ENCODE measurements at places on chromosomes 12 and 14.
A peak's percentile ranks its signal among the peaks of the same experiment; 100 is the strongest.

DNA sequence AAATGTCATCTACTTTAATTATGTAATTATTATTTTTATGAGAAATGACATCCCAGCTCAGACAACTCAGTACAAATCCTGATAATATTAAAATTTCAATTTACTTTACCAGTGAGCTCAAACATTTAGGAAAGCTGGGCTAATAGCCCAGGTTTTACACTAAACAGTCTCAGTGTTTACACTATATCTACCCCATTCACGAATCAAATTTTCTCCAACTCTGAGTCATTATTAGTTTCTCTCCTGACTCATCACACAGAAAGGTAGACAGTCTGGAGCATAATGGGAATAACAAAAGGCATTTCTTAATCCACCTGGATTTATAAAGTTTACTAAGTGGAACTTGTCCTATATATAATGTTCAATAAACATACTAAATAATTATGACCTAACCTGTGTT is 5.7 kb downstream of the PAWR start:
- DNase-seq = no peak

DNA sequence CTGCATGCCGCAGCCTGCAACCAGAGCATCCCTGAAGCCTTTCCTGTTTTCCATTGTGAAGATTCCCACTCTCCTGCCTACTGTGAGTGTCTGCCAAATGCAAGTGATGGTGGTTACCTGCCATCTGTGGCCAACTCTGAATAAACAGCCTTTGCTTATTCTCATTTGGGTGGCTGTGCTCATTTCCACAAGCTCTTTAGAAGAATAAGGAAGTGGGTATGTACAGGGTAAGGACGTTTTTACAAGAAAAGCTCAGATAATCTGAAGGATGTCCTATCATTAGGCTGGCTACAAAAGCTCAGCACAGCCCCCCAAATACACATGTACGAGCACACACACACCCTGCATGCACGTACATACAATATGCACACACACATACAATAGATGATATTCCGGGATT is 7.3 kb upstream of the RNASE1 start:
- DNase-seq = no peak

GRCh38 chr12:67509666-67510386 is 138.7 kb upstream of the DYRK2 start:
- DNase-seq = no peak

GRCh38 chr14:54577494-54577893 is 10.6 kb downstream of the SAMD4A start:
- DNase-seq = no peak

DNA sequence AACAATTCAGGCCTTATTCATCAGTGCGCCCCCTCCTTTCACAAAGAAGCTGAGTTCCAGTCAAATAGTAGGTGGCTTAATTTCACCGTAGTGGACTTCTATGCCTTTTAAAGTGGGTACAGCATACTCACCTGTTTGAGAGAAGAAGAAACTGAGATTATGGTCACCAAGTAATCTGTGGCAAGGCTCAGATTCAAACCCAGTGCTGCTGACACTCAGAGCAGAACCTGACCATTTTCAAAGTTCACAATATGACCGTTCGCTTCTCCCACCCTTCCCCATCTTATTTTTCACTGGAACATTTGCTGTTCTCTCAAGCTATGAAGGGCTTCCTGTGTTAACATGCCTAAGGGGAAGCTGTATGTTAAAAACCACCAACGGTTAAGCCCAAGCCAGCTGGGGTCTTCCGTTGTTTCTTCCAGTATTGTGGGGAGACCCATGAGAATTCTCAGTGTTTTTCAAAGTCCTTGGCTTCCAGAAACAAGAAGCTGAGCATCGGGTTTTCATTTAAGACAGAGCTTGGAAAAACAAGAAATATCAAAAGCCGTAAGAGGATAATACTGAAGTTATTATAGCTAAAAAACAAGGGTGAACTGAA is 6.1 kb upstream of the PSMA6 start:
- no peak for DNase-seq

DNA sequence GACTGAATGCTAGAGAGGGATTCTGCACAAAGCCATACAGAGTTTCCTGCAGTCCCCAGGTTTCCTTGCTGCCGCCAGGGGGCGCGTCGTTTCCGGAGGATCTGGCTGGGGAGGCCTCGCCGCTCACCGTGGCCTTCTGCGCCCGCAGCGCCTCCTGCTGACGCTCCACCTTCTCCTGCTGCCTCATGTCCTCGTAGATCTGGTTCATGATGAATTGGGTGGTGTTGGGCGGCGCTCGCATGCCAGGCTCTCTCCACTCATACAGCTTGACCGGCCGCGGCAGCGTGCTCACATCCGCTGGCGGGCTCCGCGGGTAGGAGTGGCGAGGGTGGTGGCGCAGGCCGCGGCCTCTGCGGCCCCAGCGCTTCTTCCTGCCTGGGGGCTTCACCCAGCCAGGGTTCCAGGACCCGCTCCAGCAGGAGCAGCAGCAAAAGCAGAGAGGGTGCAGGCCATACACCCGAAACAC is 987 bp downstream of the CCER1 start:
- DNase-seq = no peak

DNA sequence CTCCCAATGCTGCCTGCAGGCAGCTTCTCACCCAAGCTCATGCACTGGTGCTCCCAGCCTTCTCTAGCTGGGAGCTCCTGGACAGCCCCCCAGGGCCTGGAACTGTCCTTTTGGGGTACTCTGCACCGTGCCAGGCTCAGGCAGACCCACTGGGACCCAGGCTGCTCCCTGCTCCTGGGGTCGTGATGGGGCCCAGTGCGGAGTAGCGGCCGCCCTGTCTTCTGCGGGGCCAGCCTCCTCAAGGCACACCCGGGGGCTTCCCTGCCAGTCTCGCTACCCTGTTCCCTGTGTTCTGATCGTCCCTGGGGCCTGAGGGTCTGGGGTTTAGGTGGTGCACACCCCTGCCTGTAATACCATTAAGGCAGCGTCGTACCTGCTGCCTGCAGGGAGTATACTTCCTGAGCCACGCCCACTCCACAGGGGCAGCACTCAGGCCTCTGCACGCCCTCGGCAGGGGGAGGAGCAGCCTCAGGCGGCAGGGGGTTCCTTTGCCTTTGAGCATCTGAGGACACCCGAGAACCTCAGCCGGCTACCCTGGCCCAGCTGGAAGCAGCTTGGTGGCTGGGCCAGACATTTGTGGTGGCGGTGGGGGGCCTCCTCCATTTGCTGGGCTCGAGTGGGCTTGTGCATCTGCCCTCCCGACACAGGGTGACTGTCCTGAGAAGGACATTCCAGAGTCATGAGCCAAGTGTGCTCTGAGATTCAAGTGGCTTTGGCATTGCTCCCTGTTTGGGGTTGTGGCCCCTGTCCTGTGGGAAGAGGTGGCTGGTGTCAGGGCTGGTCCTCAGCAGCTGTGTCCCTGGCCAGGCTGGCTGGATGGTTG is 9.2 kb upstream of the CRIP2 start:
- no peak for DNase-seq

GRCh38 chr12:130764475-130765185 is 48.5 kb upstream of the RIMBP2 start:
- DNase-seq = no peak

- DNase-seq = no peak
These were observed 26.0 kb downstream of the CHST11 start for GRCh38 chr12:104482748-104483147.

GRCh38 chr14:54829486-54830224 is 73.0 kb downstream of the GCH1 start:
- DNase-seq = no peak

DNA sequence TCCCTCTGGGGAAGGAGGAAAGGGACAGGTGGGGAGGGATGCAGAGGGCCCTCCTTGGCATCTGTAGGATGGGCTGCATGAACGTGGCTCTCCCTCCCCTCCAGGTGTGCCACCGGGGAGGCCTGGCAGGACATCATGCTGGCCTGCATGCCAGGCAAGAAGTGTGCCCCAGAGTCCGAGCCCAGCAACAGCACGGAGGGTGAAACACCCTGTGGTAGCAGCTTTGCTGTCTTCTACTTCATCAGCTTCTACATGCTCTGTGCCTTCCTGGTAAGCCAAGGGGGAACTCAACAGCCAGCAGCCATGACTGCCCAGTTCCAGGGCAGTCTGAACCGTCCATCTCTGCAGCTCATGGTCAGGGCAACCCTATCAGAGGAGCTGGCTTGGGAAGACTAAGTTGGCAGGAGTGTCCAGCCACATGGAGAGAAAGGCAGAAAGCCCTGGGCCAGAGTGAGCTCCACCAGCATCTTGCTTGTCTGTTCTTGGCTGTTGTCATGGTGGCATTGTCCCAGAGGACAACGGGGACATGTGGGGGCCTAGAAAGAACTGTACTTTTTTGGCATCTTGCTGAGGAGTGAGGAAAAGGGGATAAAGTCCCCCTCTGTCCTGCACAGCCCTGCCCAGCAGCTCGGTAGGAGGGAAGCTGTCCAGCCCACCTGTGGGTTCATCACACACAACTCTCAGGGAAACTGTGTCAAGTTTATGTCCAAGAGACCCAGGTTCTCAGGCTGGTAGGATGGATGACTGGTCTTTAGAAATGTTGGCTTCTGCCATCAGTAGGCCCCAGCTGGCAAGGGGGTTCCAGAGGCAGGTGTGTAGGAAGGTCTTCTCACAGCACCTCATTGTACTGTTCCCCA is 129.8 kb upstream of the FKBP4 start:
- no peak for DNase-seq

DNA sequence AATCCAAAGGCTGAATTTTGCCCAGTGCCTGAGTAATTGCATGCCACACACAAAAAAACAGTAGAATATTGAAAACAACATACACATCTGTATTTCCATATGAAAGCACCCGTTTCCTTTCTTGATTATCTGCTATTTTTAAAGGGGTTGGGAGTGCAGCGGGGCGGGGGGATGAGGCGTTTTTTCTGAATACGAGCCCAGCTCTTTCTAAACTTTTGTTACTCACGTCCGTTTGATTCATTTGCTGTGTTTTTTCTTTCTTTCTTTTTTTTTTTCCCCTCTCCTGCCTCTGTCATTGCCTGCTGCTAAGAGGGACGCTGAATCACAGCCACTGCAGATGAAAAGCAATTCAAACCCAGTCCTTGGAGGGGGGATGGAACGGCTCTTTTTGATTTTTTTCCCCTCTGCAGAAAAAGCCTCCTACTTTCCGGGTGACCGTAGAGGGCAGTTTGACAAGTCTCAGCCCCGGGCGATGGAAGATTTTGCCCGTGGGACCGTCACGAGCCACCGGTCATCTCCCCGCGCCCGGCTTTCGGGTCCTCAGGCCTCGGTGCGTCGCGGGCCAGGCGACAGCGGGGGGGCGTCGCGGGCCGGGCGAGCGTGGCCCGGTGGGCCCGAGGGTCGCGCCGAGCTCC is 572 bp upstream of the RASSF8 start:
- no peak for DNase-seq

GRCh38 chr14:28751467-28752058 is 15.0 kb upstream of the FOXG1 start:
- peak; percentile 22 for DNase-seq

GRCh38 chr14:36320897-36321381 is 502 bp upstream of the MBIP start:
- DNase-seq = no peak

- no peak for DNase-seq
These were observed 455.5 kb downstream of the RGS6 start for GRCh38 chr14:72387726-72388125.

GRCh38 chr12:3967556-3968160 is 94.5 kb upstream of the PARP11 start:
- no peak for DNase-seq

- DNase-seq = no peak
These were observed 59.3 kb upstream of the VRK1 start for GRCh38 chr14:96737881-96738280.

DNA sequence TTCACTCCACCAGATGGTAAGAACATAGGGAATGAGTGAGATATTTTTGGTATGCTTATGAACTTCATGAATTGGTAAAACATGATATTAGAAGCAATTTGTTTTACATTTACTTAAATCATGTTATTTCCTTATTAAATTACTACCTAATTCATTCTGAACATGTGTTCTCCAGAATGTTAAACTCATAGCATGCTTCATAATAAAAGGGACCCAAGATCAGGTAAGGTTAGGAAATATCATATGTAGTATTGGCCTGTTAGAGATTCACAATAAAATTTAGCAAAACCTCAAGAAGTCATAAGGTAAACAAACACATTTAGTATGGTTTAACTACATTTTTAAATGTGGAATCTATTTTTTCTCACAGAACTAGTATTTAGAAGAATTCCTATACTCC is 28.2 kb downstream of the PTPRQ start:
- no peak for DNase-seq

DNA sequence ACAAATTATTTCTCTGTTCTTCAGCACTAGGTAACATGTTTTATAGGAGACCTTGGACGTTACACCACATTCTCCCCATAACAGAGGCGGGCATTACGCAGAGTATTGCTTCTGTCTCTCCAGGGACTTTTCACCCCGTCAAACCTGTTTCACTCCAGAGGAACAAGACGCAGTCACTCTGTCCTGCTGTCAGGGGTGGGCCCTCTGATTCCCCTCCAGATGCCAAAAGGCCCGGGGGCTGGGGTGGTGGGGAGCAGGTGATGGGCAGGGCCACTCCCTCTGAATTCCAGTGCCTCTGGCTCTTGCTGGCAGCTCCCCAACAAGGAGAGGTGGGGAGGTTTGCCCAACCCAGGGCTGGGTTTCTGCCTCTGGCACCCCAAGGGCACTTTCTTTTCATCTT is 71.9 kb downstream of the NTF3 start:
- no peak for DNase-seq

GRCh38 chr12:124389138-124389724 is 94.3 kb downstream of the RFLNA start:
- DNase-seq = no peak

DNA sequence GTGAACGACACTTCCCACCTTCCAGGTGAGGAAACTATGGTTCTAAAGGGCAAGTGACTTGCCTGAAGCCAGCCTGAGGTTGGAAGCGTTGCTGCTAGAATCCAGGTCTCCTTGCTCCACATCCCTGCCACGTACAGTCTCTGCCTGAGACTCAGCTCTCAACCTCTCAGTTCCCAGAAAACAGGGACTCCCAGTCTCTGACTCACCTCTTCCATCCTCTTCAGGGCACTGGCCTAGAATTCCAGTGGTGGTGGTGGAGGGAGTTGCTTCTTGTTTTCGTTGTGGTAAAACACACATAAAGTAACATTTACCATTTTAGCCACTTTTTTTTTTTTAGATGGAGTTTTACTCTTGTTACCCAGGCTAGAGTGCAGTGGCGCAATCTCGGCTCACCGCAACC is 7.3 kb downstream of the GPR68 start:
- DNase-seq = no peak

GRCh38 chr12:77821699-77822203 is 8.9 kb upstream of the NAV3 start:
- DNase-seq = no peak

GRCh38 chr14:102774391-102775153 is 2.7 kb upstream of the TRAF3 start:
- no peak for DNase-seq

GRCh38 chr14:72539661-72540315 is 354.1 kb downstream of the DPF3 start:
- no peak for DNase-seq
